GM10248 (cell line): ENCODE measurements at places on chromosomes 6 and 20.

DNA sequence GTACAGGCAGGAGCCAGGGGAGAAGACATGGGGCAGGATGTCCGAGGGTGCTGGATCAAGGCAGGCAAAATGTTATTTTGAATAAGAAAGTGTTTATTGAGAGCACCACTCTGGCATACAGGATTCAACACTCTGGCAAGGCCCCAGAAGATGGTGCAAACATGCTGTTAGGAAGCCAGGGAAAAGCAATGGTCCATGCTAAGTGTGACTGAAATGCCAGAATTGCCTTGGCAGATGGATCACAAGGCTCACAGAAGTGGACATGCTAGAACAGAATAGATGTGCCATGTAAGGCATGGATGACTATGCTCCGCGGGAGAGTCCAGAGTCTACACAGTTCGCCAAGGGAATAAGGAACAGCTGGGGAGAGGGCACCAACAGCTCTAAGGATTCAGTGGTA is 54.6 kb downstream of the QRSL1 start:
- DNase-seq: no peak

GRCh38 chr6:111118826-111119225 is 31.5 kb downstream of the SLC16A10 start:
- DNase-seq: no peak

DNA sequence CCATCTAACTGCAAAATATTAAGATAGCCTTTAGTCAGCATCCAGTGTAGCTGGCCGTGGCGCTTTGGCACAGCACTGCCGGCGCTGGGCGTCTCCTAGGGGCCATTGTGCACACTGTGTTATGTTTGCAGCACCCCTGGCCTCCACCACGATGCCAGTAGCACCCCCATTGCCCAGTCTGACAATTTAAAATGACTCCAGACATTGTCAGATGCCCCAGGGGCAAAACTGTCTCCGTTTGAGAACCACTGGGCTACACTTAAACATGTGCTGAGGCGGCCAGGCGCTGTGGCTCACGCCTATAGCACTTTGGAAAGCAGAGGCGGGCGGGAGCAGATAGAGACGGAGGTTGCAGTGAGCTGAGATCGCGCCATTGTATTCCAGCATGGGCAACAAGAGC is 6.0 kb upstream of the MTG2 start:
- no peak for DNase-seq

DNA sequence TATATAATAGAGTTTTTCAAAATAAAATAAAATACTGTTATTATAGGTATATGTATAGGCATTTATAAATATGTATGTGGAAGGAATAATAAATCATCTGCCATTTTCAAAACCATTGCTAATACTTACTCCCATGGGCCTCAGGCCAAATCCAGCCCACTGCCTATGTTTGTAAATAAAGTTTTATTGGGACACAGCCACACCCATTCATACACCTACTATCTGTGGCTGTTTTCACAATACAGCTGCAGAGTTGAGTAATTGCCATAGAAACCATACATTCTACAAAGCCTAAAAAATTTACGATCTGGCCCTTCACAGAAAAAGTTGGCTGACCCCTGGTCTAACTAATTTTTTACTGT is 9.5 kb downstream of the ALDH5A1 start:
- DNase-seq: no peak

DNA sequence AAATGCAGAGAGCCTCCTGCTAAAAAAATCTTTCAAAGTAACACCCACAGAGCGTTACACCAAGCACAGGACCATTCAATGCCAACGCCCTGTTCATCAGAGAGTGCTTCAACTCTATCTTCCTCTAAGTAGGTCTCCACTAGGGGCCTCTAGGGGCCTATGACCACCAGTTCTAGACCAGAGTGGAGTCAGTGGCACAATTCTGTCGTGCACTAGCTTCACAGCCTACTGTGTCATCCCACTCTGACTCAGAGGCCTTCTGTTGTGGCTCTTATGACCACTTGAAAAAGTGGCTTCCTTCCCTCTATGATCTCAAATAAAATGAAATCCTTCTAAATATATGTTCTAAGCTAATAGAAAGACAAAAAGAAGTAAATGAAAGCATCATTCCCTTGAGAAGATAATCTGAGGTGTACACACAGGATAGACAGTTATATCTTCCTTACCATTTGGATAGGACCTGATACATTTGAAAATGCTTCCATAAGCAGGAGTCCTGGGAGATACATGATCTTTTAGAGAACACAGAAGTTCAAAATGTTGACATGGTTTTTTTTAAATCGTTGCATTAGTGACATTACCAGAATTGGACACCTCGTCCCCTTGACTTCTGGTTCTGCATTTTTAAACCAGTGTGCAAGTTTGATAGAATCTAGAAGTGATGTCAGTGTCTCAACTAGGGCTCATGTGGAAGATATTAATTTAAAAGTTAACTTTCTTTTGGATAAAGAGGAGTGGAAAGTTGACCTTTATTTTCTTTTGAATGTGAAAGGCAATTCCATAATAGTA is 151.9 kb downstream of the SH3BGRL2 start:
- DNase-seq: no peak
